Right lobe of liver (tissue), 6 donors: ENCODE measurements at places on chromosomes 11 and 22. TPM values are rescaled to one million over a fixed set of nuclear protein-coding genes. Genes with fewer than 3 reads are reported as not detected.
A peak's percentile ranks its signal among the peaks of the same experiment; 100 is the strongest.

DNA sequence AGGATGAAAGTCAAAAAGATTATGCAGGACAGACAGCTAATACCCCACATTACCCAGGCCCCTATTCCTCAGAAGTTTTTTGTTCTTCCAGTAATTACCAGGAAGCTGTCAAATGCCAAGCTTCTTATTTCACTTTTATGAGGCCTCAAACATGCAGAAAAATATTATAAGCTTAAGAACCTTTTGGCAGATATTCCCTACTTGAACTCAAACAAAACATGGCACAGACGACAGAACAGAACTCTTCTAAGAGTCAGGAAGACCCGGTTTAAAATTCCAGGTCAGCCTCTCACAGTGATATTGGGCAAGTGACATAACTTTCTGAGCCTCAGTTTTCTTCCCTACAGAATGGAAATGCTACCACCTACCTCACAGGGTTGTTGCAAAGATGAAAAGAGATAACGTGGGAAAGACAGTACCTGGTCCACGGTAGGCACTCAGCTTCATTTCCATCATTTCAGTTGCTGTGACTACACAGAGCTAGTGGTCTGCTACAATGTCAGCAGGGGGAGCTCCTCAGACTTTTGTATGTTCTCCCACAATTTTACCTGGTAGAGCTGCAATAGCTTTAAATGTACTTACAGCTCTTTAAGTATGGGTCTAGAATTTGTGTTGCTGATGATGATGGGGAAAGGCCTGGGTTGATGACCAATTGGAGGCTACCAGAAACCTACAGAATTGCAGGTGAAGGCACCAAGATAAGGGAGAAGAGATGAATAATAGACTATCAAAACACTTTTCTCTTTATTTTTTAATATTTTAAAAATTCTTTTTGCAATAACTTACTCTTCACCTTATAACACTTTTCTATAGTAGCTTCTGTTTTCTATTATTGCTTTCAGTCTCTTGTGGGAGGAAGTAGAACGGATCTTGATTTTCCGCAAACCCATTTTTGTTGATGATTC, 98.3 kb upstream of the CHRM4 start:
- H3K4me1 ChIP-seq = no peaks in the 10 kb centered on the region
- peaks cover 5% of the 10 kb centered on the region for H3K36me3 ChIP-seq
- no peak overlapping the region for H3K27ac ChIP-seq
- no peaks in the 10 kb centered on the region for H3K27me3 ChIP-seq

DNA sequence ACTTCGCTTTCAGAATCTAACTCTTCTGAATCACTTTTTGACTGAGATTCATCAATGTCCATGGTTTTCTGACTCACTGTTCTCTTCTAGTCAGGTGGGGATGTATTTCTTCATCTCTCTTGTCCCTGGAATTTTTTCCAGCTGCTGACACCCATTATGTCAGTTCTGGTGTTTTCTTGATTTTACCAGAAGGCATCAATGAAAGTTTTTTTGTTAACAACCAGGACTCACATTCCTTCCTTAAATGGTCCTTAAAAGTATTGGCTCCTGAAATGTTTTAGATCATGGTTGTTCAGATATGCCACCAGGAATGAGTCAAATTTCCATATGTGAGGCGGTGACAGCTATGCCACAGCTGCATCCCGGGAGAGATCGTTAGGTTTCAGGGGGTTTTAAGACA, 12.9 kb downstream of the MICAL2 start:
- no peaks in the 10 kb centered on the region for H3K4me1 ChIP-seq
- no peaks in the 10 kb centered on the region for H3K27me3 ChIP-seq
- H3K4me3 ChIP-seq = no peak overlapping the region
- no peak overlapping the region for H3K27ac ChIP-seq

GRCh38 chr11:1936072-1936780, 10.9 kb upstream of the MRPL23 start:
- no peaks in the 10 kb centered on the region for H3K4me1 ChIP-seq
- H3K4me3 ChIP-seq = no peak overlapping the region
- H3K36me3 ChIP-seq = no peaks in the 10 kb centered on the region
- H3K27me3 ChIP-seq = no peaks in the 10 kb centered on the region

GRCh38 chr22:44928136-44928463, 81.7 kb downstream of the PHF21B start:
- DNase-seq = peak; percentile 44
- no peaks in the 10 kb centered on the region for H3K27me3 ChIP-seq
- no peaks in the 10 kb centered on the region for H3K36me3 ChIP-seq
- no peaks in the 10 kb centered on the region for H3K4me1 ChIP-seq
- no peak overlapping the region for H3K27ac ChIP-seq
- H3K4me3 ChIP-seq = no peak overlapping the region

- H3K27ac ChIP-seq = no peak overlapping the region
- H3K36me3 ChIP-seq = no peaks in the 10 kb centered on the region
- H3K4me1 ChIP-seq = no peaks in the 10 kb centered on the region
- no peak for DNase-seq
- H3K4me3 ChIP-seq = no peak overlapping the region
These were observed 38.5 kb upstream of the TCF20 start for GRCh38 chr22:42308892-42309468.

- H3K27me3 ChIP-seq = no peaks in the 10 kb centered on the region
- no peak overlapping the region for H3K27ac ChIP-seq
- DNase-seq = no peak
These were observed 4.5 kb downstream of the GGT5 start for GRCh38 chr22:24240381-24240780.

DNA sequence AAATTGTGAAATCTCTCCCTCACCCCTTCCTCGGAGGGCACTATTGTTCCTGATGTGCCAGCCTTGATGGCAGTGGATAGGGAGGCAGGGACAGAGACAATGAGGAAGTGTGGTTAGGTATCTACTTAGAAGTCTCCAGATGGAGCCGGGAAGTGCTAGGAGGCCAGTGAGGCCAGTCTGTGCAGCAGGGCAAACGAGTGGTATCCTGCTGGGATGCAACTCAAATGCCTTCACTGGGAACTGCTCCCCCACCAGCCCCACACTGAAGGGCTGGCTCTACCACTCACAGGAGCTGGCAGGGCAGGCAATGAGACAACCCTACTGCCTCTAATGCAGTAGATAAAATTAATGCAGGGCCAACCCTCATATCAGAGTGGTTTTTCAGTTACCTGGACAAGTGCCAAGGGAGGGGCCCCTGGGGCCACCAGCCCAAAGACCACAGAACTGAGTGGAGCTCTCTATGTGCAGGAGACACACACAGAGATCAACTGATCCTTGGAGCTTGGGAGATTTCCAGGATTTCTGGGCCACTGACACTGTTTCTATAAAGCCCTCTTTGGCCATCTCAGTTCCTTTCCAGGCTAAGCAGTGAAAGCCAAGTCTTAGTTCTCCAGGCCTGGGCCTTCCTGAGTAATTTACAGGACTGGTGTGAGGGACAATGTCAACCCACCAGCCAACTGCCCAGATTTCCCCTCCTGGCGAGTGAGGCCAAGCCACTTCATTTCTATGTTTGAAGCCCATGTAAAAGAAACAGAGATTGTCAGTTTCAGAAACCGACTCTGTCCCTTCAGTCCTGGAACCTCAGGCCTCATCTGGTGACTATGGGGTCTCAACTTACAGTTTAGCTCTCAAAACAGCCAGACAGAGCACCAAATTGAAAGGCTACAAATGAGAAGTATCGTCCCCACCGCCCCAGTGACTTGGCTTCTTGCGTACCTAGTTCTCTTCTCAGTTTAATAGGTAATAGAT, 4.1 kb downstream of the MIF start:
- no peak overlapping the region for H3K27ac ChIP-seq
- no peaks in the 10 kb centered on the region for H3K36me3 ChIP-seq
- H3K4me3 ChIP-seq = no peak overlapping the region
- no peak for DNase-seq
- peaks cover 7% of the 10 kb centered on the region for H3K4me1 ChIP-seq

DNA sequence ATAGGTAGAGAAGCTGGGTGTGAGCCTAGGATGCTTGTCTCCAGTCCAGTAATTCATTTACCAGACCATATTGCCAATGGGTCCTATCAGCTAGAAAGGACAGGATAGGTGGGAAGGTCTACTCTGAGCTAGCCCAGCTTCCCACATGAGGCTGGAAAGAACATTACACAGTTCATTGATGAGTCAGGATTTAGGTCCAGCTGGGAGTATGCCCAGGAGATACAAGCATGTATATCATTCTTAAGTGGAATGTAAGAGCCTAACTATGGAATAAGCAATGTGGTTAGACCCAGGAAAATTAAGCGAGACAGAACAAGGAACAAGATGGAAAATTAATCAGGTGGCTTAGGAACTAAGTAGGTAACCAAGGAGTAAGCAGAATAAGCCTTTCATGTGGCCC, 59.0 kb upstream of the TBCEL start:
- no peak overlapping the region for H3K4me3 ChIP-seq
- H3K4me1 ChIP-seq = no peaks in the 10 kb centered on the region
- no peak for DNase-seq

- no peak overlapping the region for H3K27ac ChIP-seq
- no peaks in the 10 kb centered on the region for H3K27me3 ChIP-seq
- H3K4me3 ChIP-seq = no peak overlapping the region
- DNase-seq = no peak
These were observed 23.8 kb downstream of the SLC6A5 start for GRCh38 chr11:20623252-20623651.

Gene FCHSD2
- 14.4 TPM for total RNA-seq
